Skeletal muscle tissue (tissue), 5 donors: ENCODE measurements at places on chromosomes 13 and 19. TPM values are rescaled to one million over a fixed set of nuclear protein-coding genes. Genes with fewer than 3 reads are reported as not detected.

The CCDC194 gene
- not detected for total RNA-seq

The ENOX1 gene
- 11.5 TPM for total RNA-seq

The ZNF534 gene
- 0.52 TPM for total RNA-seq

The ERCC5 gene
- 38.1 TPM for total RNA-seq

The SERP2 gene
- total RNA-seq, result 5.7 TPM

The CYP4F11 gene
- not detected for total RNA-seq

The FCAR gene
- 1.0 TPM for total RNA-seq

The FFAR1 gene
- not detected for total RNA-seq

The TEX101 gene
- not detected for total RNA-seq

The ELSPBP1 gene
- total RNA-seq, result not detected

The FFAR3 gene
- not detected for total RNA-seq

The GZMM gene
- total RNA-seq, result not detected

The ZNF433 gene
- total RNA-seq, result 4.2 TPM

The SLC5A5 gene
- total RNA-seq, result not detected

The SIGLEC5 gene
- 1.6 TPM for total RNA-seq

The TBC1D4 gene
- 19.8 TPM for total RNA-seq

The LILRB2 gene
- total RNA-seq, result 0.52 TPM

The DIRAS1 gene
- total RNA-seq, result 1.6 TPM

The ZNF441 gene
- 5.2 TPM for total RNA-seq

The ATP7B gene
- total RNA-seq, result 6.3 TPM

The COPE gene
- total RNA-seq, result 67.8 TPM

The PGLYRP2 gene
- total RNA-seq, result not detected

The SLC10A2 gene
- total RNA-seq, result not detected

The PARP4 gene
- total RNA-seq, result 24.5 TPM

The ATG4D gene
- 20.4 TPM for total RNA-seq

The CLIP3 gene
- total RNA-seq, result 1.0 TPM

The EDDM13 gene
- not detected for total RNA-seq

The CYP2A7 gene
- total RNA-seq, result not detected

The OLFM2 gene
- 18.8 TPM for total RNA-seq

The GAPDHS gene
- not detected for total RNA-seq

The ATP8A2 gene
- 2.1 TPM for total RNA-seq

The TPTE2 gene
- total RNA-seq, result not detected

The ZNF226 gene
- 15.7 TPM for total RNA-seq

The EFNA2 gene
- 1.0 TPM for total RNA-seq

The DCUN1D2 gene
- total RNA-seq, result 7.8 TPM

The ZNF665 gene
- 2.1 TPM for total RNA-seq

The DUS3L gene
- total RNA-seq, result 15.7 TPM

The ZNF285 gene
- total RNA-seq, result 7.3 TPM

The ZNF540 gene
- 1.6 TPM for total RNA-seq

The CEACAM6 gene
- under 0.01 TPM for total RNA-seq

The USHBP1 gene
- 2.1 TPM for total RNA-seq

The CCDC70 gene
- total RNA-seq, result not detected

The EPSTI1 gene
- 1.6 TPM for total RNA-seq

The S1PR4 gene
- 2.1 TPM for total RNA-seq

The RNF225 gene
- not detected for total RNA-seq

The CEACAM7 gene
- not detected for total RNA-seq

The ZSCAN1 gene
- total RNA-seq, result not detected

The TUBA3C gene
- not detected for total RNA-seq

The FCHO1 gene
- total RNA-seq, result 1.0 TPM

The STOML3 gene
- total RNA-seq, result under 0.01 TPM

The TBC1D17 gene
- 7.3 TPM for total RNA-seq

The ZNF541 gene
- not detected for total RNA-seq

The IGFL2 gene
- total RNA-seq, result not detected

The RAP2A gene
- total RNA-seq, result 27.1 TPM

The LIM2 gene
- total RNA-seq, result not detected

The PRR22 gene
- total RNA-seq, result not detected

The ZNF471 gene
- total RNA-seq, result 2.6 TPM

The ARID3A gene
- total RNA-seq, result 2.6 TPM
